Osteocyte (in vitro differentiated cells): ENCODE measurements at places on chromosomes 12 and 14.

DNA sequence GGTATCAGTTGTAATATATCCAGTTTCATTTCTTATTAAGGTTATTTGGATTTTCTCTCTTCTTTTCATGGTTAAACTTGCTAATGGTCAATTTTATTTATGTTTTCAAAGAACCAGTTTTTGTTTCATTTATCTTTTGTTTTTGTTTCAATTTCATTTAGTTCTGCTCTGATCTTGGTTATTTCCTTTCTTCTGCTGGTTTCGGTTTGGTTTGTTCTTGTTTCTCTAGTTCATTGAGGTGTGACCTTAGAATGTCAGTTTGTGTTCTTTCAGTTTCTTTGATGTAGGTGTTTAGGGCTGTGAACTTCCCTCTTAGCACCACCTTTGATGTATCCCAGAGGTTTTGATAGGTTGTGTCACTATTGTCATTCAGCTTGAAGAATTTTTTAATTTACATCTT is 145.6 kb upstream of the SLCO1B1 start:
- no peak for DNase-seq

GRCh38 chr14:102690509-102691286 is 86.6 kb upstream of the TRAF3 start:
- no peak for DNase-seq

- DNase-seq: no peak
These were observed 102.2 kb downstream of the GPHN start for GRCh38 chr14:66610154-66610563.

- DNase-seq: no peak
These were observed 183.4 kb downstream of the ESR2 start for GRCh38 chr14:64110802-64111201.

DNA sequence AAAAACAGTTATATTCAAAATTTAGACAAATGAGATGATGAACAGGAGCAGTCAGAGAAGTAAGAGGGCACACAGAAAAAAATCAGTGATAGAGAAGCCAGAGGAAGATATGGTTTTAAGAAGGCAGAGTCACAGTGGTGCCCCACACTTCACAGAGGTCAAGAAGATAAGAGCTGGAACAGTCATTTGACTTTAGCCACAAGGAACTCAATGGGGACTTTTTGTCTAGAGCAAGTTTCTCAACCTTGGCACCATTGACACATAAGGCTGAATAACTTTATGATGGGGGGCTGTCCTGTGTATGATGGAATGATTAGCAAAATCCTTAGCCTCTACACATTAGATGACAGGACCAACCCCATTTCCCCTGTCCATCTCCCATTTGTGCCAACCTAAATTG is 172.8 kb upstream of the PLEKHG7 start:
- DNase-seq: no peak

DNA sequence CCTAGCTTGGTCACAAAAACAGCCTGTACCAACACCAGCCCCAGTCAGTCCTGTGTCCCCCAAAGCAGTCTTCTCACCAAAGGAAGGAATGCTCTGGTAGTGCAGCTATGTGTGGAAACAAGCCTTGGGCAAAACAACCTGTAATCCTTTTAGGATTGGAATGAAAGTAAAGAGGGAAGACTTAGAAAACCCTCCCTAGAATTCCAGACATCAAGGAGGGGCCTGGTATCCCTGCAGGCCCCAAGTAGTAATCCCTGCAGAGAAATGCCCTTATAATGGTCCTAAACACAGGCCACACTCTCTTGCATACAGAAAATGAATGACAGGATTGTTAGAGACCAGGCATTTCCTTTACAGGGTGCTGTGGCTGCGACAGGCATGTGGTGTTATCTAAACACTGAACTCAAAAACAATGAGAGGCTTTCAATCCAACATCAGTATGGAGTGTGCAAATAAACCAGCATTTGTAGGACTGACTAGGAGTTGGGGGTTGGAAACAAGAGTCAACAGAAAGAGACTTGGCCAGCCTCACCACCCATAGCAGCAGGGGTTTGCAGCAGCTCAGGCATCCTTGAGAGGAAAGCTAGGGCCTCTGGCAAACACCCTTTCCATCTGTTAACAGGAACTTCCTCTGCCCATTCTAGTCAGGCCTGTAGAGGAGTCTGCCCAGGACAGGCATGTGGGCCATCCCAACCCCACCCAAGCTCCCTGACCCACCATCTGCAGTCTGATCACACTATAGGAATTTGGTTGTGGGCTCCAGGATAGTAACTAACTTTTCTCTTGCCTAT is 59.1 kb downstream of the DCAF5 start:
- no peak for DNase-seq

DNA sequence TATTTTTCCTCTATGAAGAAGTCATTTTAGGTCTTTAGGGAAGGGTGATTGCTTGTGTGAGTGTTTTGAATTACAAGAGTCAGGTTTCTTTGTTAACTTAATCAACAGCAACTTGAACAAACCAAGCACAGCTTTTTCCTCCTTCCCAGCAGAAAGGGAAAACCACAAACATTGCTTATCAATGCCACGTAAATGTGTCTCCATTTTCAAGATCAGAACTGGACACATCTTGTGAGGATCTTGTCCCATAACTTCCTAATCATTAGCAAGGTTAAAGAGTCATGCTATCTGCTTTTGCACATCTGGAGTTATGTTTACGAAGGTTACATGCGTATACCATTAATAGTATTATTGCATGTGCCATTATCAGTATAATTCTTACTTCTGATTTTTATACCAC is 248.0 kb upstream of the FLRT2 start:
- no peak for DNase-seq

- no peak for DNase-seq
These were observed 14.9 kb upstream of the TTC7B start for GRCh38 chr14:90830931-90831701.

DNA sequence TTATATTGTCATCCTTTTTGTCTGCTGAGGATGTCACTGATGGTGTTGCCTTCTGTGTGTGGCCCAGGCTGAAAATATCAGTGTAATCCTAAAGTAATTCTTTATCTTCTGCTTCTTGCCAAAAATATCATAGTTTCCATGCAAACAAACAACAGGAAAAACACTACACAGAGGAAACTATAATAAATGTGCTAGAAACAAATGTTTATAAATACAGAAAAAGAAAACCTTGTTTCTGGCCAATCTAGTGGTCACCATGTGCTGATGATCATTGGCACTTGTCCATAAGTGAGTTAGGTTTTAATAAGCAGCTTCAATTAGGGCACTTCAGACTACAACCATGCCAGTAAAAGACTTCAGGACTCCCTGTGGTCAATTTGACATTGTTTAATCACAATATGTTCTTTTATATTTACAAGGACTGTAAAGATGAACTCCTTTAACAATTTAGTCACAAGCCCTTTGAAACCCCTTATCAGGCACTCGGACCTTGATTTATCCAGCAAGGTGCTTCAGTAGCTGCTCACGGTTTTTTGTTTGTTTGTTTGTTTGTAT is 124.8 kb downstream of the TMTC3 start:
- DNase-seq: no peak

DNA sequence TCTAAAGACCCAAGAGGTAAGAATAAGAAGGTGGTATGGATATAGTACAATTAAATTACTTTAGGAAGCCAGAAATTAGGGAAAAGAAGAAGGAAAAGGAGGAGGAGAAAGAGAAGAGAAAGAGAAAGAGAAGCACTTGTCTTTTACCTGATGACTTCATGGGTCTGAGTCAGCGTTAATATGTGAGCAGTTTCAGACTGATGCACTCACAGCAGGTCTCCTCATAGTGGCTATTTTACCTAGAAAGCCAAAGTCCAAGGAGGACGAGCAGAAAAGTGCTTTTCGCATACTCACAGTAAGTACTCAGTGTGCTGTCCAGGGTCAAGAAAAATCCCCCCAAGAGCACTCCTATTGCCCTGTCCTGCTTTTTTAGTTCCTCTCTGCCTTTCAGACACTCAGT is 222.1 kb downstream of the C12orf42 start:
- DNase-seq: no peak

GRCh38 chr14:51735851-51736250 is 84.1 kb downstream of the FRMD6 start:
- no peak for DNase-seq

DNA sequence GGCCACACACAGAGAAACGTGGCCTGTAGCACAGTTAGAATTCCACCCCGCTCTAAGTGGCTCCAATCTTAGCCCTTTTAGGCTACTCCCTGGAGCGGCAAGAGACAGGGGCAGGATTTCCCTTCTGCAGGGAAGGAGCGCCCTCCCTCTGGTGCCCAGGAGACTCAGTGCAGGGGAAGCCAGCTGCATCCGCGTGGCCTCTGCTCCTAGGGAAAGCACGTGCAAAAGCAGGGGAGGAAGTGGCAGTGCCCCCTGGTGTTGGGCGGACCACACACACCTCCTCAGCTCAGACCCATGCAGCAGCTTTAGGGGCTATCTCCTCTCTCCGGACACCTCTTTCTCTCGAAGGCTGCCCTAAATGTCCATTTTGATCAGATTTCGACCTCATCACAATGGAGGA is 50.0 kb downstream of the SPRING1 start:
- DNase-seq: no peak

DNA sequence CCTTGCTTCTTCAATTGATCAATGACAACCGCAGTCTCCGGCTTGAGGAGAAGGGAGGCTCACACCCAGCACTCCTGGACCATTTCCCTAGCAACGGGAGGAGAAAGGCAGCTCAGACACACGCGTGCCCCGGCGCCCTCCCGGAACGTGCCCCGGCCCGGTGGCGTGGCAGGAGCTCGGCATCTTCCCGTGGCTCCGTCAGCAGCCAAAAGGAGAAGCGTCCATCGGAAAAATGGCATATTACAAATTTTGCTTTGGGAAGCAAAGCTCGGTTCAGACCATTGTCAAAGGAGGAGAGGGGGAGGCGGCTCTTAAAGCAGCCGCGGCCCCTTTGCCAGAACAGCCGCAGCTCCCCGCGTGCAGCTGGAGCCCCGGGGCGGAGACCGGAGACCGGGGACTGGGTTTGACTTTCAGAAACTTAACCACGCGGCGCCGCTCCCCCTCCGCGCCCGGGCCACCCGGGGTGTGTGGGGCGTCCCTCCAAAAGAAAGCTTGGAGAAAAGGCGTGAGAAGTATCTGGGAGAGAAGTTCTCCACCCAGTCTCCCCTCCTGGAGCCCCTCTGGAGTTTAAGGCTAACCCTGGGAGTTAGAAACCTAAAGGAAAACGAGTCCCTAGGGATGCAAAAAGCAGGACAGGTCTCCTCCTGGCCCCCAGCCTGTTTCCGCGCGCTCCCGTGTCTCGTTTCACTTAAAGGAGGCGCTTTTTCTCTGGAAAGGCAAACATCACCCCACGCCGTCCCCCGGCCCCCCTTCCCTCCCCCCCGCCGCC is 545 bp downstream of the PPFIA2 start:
- DNase-seq: no peak

GRCh38 chr12:69936214-69936731 is 111.2 kb downstream of the MYRFL start:
- no peak for DNase-seq

DNA sequence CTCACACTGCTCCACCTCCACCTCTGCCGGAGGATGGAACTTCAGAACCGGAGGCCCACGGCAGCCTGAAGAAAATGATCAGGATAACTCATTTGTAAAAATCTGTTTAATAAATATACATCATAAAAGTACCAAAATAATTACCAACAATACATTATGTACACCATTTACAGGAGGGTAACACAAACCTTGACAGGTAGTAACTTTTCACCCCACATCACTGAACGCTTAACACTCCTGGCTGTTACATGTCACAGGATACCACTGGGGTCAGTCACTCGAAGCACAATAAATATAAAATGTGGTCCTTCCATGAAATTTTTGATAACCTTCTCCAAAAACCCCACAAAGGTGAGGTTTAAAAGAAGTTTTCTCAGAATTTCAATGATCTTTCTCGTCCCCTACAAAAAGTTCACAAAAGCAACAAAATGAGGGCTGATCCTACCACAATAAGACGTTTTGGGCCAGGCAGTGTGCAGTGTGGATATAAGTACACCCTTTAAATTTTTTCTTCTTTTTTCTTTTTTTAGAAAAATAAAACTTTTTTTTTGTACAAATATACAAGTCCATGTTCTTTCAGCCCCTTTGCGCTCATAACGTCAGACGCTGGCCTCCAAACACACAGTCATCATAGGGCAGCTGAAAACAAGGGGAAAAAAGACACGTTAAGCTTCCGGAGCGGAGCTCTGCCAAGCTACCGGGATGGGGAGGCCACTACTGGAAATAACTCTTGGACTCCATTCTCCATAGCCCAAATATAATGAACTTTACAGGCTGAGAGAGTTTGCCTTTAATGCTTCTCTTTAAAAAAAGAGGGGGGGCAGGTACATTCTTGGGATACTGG is 2.9 kb downstream of the NFKBIA start:
- DNase-seq: no peak

GRCh38 chr12:116647813-116648212 is 88.6 kb downstream of the MAP1LC3B2 start:
- no peak for DNase-seq

GRCh38 chr12:106522708-106523107 is 60.1 kb upstream of the RFX4 start:
- DNase-seq: no peak

GRCh38 chr12:3995306-3995705 is 122.1 kb upstream of the PARP11 start:
- DNase-seq: no peak

DNA sequence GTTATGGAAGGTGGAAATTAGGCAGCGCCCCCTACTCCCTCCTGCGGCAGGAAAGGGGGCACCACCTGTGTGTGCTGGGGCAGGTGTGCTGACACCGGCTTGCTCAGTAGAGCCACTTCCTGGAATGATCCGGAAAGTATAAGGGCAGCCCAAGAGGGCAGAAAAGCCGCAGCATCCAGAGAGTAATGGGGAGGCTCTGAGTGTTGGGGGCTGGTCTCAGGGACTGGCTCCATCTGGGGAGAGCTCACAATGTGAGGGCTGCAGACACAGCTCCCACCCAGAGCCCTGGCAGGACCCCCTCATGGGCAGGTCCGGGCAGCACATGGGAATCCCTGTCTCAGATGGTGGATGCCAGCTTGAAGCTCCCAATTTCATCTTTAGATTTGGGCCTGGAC is 187.6 kb upstream of the C14orf180 start:
- peak; percentile 73 for DNase-seq

DNA sequence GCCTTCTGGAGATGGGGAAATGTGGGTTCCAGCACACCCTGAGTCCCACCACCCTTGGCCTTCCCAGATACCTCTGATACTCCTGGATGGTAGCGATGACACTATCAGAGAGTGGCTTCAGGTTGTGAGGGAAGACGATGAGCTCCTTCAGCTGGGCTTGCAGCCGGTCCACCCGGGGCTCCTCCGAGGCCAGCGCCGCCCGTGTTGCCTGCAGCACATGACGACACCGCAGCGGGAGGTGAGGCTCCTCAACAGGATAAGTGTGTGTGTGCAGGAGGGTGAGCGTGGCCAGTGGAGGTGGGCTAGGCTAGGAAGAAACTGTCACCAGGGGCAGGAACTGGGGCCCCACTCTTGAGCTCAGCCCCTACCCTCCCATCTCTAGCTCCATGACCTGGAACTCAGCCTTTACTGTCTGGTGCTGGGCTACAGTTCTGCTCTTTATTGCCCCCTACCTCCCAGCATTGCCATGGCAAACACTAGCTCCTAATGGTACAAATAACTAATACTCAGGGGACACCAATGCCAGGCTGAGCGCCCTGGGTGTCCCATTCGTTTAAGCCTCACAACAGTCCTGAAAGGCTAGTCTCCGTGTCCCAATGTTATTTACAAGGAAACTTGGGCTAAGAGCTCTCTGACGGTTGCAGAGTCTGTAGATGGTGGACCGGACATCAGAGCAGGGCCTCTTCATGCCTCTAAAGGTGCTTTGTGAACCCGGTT is 64.1 kb downstream of the SYNE3 start:
- DNase-seq: no peak

- no peak for DNase-seq
These were observed 6.6 kb upstream of the SLC6A13 start for GRCh38 chr12:269191-269590.
